Activated CD4-positive, alpha-beta memory T cell treated with anti-CD3 and anti-CD28 coated beads for 36 hours (primary cell): ENCODE measurements at places on chromosomes 4 and X. TPM values are rescaled to one million over a fixed set of nuclear protein-coding genes. Genes with fewer than 3 reads are reported as not detected.

DNA sequence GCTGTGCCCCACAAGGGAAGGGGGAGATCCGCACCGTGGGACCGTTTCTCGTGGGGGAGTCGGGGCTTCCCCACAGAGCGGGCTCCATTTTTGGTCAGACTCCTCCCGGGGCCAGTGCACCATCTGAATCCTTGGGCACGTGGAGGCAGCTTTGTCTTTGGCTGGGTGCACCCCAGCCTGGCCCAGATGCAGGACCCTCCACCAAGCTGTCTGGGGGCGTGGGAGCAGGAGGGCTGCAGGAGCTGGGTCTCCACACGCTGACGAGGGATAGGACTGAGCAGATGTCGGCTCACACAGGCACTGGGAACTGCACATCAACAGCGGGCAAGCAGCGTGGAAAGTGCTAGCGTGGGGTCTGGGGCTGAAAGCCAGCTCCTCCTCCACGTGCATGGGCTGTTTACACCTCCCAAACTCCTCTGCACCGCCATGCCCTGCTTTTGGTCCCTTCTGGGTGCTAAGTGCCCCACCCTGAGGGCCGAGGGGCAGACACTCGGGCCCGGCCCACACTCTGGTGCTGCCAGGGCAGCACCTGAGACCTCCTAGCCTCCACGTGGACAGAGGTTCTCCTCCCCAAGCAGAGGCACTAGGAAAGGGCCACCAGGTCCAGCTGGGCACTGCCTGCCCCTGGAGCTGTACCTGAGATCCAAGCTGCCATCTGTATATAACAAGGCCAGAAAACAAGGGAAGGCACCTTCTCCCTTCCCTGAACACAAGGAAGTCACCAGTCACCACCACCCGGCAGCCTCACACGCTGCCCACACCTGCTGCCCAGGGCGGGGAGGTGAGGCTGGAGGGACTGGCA is 13.8 kb downstream of the DGKQ start:
- no peak overlapping the region for H3K4me3 ChIP-seq
- peaks cover 8% of the 10 kb centered on the region for H3K36me3 ChIP-seq
- DNase-seq, result no peak
- H3K27ac ChIP-seq, result no peak overlapping the region

GRCh38 chrX:13046141-13046855 is 1.9 kb upstream of the FAM9C start:
- H3K4me1 ChIP-seq, result peaks cover 51% of the 10 kb centered on the region
- H3K27ac ChIP-seq, result peak overlapping the region; percentile 18
- no peaks in the 10 kb centered on the region for H3K36me3 ChIP-seq
- no peak overlapping the region for H3K4me3 ChIP-seq
- no peak for DNase-seq

- no peaks in the 10 kb centered on the region for H3K27me3 ChIP-seq
- H3K27ac ChIP-seq, result no peak overlapping the region
- no peak for DNase-seq
- peaks cover 10% of the 10 kb centered on the region for H3K36me3 ChIP-seq
- H3K4me1 ChIP-seq, result peaks cover 32% of the 10 kb centered on the region
- H3K4me3 ChIP-seq, result no peak overlapping the region
These were observed 138.6 kb downstream of the KLHL8 start for GRCh38 chr4:87081826-87082225.

Gene SPATA18
- total RNA-seq, result not detected

Gene EVC
- total RNA-seq, result 3.1 TPM

Gene SPANXN4
- total RNA-seq, result not detected

Gene TRAM1L1
- not detected for total RNA-seq

Gene GAB3
- total RNA-seq, result 3.4 TPM

- no peaks in the 10 kb centered on the region for H3K27me3 ChIP-seq
- no peak overlapping the region for H3K4me3 ChIP-seq
- peaks cover 6% of the 10 kb centered on the region for H3K36me3 ChIP-seq
- DNase-seq, result no peak
These were observed 10.0 kb downstream of the TMEM164 start for GRCh38 chrX:110012818-110013485.

GRCh38 chr4:8050555-8051206 is 107.9 kb downstream of the ABLIM2 start:
- no peak for DNase-seq
- H3K27me3 ChIP-seq, result no peaks in the 10 kb centered on the region
- no peak overlapping the region for H3K27ac ChIP-seq
- no peaks in the 10 kb centered on the region for H3K4me1 ChIP-seq
- peaks cover 8% of the 10 kb centered on the region for H3K36me3 ChIP-seq

Gene AMTN
- not detected for total RNA-seq

- H3K36me3 ChIP-seq, result no peaks in the 10 kb centered on the region
- H3K4me3 ChIP-seq, result no peak overlapping the region
- H3K27ac ChIP-seq, result no peak overlapping the region
These were observed 8.3 kb upstream of the ASB5 start for GRCh38 chr4:176277162-176277904.

GRCh38 chr4:85953651-85954018 is 406.2 kb downstream of the MAPK10 start:
- no peak for DNase-seq
- H3K4me1 ChIP-seq, result no peaks in the 10 kb centered on the region
- no peaks in the 10 kb centered on the region for H3K27me3 ChIP-seq
- no peaks in the 10 kb centered on the region for H3K36me3 ChIP-seq
- no peak overlapping the region for H3K4me3 ChIP-seq
- no peak overlapping the region for H3K27ac ChIP-seq

Gene CPXCR1
- not detected for total RNA-seq
